ENCODE measurements at places on chromosomes 1 and 21.

DNA sequence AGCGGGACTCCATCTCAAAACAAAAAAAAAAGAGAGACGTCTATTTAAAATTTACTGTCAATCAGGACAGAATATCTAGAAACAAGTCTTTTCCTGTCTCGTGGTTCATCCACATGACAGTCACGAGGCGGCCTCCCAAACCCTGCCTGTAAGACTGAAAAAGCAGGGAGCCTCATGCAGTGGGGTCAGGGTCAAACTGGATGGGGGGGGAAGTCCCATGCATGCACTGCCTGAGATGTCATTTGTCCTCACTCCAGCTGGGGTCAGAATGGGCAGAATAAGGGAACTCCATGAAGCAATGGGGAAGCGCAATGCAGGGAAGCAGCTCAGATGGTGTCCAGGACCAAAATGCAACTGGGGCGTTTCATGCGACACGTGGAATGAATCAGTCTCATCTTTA is 85.5 kb downstream of the PIK3CD start:
- no peak for DNase-seq

DNA sequence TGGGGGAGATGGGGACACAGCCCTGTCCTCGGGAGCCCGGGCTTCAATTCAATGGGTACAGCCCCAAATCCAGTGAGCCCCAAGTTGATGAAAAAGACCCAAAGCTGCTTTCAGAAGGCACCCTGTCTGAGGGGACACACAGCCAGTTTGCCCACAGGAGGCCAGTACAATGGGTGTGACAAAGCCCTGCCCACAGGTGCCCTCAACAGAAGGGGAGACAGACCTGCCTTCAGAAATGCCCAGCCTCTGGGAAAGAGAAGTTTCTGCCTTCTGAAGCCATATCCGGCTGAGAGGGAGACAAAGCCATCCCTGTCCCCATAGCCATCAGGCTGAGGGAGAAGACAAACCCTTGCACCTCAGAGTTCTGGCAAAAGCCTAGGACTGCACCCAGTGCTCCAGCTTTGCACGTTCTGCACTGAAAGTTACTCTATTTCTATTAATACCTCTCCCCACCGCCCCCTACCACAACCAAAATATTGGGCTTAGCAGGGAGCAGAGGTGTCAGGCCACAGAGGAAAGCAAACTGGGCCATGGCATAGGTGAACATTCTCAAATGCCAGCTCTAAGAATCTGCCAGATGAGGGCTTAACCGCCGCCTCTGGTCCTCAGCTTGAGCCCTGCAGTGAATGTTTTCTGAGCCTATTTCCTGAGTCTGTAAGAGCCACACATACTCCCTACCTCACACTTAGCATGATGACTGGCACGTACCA is 18.0 kb upstream of the PTAFR start:
- DNase-seq: no peak

DNA sequence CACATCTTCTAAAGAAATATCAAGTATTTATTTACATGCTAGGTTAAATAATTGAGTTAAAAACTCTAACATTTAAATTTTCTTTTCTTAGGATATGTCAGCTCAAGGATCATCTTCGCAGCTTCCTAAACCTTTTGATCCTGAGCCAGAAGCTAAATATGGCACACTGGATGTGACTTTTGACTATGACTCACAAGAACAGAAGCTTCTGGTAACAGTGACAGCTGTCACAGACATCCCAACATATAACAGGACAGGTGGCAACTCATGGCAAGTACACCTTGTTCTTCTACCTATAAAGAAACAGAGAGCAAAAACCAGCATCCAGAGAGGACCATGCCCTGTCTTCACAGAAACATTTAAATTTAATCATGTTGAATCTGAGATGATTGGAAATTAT is 132.7 kb upstream of the SERTAD4 start:
- DNase-seq: no peak

- DNase-seq: no peak
Observed at GRCh38 chr1:10302416-10302815, 92.0 kb downstream of the KIF1B start.

- DNase-seq: no peak
Observed at GRCh38 chr21:42503711-42504110, 7.7 kb upstream of the RSPH1 start.

- no peak for DNase-seq
Observed at GRCh38 chr21:41660748-41661147, 106.1 kb downstream of the RIPK4 start.

GRCh38 chr1:39859859-39860812 is 23.2 kb downstream of the TRIT1 start:
- no peak for DNase-seq

GRCh38 chr1:49346767-49347349 is 570.2 kb upstream of the BEND5 start:
- no peak for DNase-seq

- DNase-seq: no peak
Observed at GRCh38 chr1:165851034-165851658, 23.7 kb downstream of the UCK2 start.

- DNase-seq: no peak
Observed at GRCh38 chr1:161226759-161227158, 899 bp downstream of the TOMM40L start.

DNA sequence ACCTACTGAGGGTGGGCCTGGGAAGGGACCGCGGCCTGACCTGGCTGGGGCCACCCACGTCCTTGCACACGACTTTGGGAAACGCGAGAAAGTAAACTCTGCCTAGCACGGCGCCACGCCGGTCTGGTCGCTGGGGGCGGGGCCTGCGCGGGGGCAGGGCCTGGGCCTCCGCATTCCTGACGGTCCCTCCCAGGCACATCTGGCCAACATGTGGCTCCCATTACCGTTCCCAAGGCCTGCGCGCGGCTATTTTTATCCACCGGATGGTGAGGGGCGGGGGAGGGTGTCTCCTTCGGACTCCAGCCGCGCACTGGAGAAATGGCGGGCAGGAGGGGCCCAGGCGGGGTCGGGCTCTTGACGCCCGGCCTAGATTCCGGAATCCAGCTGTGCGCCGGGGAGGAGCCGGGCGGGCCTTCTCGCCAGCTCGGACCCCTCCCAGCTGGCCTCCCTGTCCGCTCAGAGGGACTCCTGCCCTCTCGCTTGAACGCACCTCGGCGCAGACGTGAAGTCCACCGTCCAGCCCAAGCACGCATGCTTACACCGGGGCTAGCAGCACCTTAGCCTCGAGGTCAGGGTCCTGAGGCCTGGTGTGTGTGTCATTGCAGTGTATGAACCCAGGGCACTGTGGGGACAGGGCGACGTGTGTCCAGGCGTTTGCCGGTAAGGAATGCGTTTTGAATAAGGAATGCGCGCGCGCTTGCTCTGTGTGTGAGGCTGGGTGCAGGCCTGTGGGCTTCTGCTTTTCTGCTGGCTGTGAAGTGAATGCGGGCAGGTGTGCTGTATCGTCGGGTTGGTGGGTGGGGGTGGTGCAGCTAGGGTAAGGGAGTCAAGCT is 2.1 kb downstream of the EVA1B start:
- DNase-seq: no peak

- DNase-seq: no peak
Observed at GRCh38 chr1:53826367-53826766, 11.7 kb downstream of the NDC1 start.

- DNase-seq: no peak
Observed at GRCh38 chr1:15189692-15190370, 36.3 kb downstream of the TMEM51 start.

GRCh38 chr1:200676829-200677228 is 7.1 kb upstream of the DDX59 start:
- no peak for DNase-seq

DNA sequence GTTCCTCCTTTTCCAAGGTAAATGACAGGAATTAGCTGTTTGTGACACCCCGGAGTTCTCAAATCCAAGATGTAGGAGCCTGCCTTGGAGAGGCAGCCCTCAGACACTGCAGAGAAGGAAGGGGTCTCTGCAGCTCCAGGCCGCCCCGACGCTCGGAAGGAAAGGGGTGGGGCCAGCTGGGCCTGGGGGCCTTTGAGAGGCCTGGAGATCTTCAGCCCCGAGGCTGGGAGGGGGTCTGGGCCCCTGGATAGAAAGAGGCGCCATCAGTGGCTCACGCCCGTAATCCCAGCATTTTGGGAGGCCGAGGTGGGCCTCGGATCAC is 1.1 kb upstream of the TNFRSF18 start:
- DNase-seq: no peak

- no peak for DNase-seq
Observed at GRCh38 chr1:10728595-10729410, 67.6 kb downstream of the CASZ1 start.

GRCh38 chr1:89781494-89782126 is 39.2 kb upstream of the LRRC8D start:
- DNase-seq: no peak

DNA sequence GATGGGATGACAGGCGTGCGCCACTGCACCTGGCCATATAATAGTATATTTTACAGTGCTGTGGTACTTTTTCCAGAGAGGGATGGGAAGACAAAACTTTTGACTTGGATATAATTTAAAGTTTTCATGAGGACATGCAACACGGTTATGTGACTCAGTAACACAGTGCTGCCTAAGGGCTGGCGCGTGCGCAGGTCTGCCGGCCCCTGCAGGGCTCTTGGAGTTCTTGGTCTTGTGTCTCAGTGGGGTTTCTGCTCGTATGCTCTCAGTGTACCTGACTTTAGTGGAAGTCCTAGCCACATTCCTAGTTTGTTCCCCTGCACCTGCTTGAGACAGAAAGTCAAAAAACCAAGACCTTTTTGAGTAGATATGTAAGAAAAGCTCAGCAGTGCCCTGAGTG is 27.5 kb upstream of the ATF3 start:
- DNase-seq: no peak

GRCh38 chr1:2789164-2789985 is 12.1 kb downstream of the TTC34 start:
- no peak for DNase-seq

DNA sequence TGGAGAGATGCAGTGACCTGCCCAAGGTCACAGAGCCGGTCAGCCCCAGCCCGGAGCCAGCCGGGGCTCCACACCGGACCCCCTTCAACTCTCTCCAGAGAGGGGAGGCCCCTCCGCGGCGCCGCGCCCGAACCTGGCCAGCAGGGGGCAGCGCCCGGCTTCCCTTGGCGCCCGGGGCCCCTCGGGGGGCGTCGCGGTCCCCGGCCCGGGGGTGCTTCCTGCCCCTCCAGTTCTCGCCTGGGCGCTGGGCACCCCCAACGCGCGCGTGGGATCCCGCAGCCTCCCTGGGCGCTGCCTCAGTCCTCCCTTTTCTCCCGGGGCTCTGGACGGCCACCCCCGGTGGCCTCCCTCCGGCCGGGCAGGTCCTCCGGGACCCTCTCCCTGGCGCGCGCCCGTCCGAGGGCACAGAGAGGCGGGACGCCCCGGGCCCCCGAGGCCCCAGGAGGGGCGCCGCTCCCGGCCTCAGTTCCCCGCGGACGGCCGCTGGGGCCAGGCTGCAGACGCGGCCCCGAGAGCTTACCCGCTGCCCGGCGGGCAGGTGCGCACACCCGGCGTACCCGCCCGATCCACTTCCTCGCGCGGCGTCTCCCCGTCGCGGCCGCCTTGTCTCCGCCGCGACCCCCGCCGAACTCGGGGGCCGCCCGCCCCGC is 406 bp downstream of the HTR1D start:
- no peak for DNase-seq

DNA sequence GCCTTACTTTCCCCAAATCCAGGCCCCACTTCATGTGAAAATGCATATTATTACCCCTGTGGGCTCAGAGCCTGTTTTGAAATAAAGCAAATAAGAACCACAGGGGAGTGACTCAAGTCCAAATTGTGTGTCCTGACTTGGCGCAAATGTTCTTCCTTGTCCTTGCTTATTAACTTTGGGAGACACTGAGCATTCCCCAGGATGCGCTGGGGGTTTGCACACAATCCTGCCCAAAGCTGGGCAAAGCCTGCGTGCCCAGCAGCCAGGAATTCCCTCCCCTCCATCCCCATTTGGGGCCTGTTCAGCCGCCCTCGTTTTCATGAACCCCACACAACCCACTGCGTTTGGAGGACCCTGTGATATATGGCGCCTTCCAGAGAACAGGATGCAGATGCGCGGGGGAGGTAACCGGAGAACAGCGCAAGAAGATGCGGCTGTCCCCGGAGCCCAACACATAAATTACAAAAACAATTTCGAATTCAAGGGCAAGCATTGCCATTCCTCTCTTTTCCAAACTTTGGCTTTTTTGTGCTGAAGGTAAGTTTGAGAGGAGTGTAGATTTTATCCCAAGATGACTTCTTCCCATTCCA is 42.4 kb upstream of the CLDN14 start:
- no peak for DNase-seq

GRCh38 chr1:173406783-173407230 is 70.3 kb upstream of the PRDX6 start:
- DNase-seq: no peak

GRCh38 chr1:222522105-222522915 is 25.6 kb downstream of the HHIPL2 start:
- DNase-seq: no peak
